ENCODE measurements at places on chromosomes 13 and 19.
A peak's percentile ranks its signal among the peaks of the same experiment; 100 is the strongest.

- peak; percentile 79 for DNase-seq
These were observed 2.5 kb downstream of the LYPD3 start for GRCh38 chr19:43462785-43463380.

DNA sequence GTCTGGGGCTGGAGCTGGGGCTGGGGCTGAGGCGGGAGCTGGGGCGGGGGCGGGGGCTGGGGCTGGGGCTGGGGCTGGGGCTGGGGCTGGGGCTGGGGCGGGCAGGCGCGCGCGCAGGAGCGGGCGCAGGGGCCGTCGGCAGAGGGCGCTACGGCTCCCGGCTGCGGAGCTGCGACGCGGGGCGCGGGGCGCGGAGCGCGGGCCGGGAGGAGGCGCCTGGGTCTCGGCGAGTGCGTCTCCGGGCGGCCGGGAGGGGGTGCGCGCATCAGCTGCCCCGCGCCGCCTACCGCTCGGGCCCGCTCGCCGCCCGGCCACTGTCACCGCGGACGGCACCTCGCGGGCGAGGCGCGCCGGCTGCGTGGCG is 422 bp upstream of the MTUS2 start:
- DNase-seq, result peak; percentile 2

DNA sequence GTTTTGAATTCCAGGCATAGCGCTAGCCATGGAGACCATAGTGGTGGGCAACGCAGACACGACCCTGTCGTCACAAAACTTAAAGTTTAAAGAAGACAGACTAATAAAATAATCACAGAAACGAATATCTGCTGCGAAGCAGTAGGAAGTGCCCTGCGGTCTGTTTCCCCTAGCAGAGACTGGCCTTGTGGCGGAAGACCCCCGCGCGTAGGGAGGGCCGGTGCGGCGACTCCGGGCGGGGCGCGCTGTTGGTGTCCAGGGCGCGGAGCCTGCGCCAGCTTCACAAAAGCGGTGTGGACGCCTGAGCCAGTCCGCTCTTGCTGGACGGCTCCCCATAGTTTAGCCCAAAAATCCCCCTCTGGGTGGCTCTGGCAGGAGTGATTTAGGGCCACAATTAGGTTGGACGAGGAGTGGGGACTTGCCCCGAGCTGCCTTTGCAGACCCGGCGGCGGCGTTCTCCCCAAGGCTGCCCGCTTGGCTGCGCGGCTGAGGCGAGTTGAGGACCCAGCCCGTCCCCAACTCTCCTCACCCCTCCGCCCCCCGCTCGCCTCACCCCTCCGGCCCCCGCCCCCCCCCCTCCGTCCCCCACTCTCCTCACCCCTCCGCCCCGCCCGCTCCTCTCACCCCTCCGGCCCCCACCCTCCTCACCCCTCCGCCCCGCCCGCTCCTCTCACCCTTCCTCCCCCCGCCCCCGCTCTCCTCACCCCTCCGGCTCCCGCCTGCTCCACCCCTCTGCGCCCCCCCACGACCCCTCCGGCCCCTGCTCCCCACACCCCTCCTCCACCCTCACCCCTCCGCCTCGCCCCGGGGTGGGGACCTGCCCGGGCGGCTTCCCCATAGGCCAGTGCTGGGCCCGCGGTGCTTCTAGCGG is 14.2 kb upstream of the LATS2 start:
- DNase-seq, result no peak

DNA sequence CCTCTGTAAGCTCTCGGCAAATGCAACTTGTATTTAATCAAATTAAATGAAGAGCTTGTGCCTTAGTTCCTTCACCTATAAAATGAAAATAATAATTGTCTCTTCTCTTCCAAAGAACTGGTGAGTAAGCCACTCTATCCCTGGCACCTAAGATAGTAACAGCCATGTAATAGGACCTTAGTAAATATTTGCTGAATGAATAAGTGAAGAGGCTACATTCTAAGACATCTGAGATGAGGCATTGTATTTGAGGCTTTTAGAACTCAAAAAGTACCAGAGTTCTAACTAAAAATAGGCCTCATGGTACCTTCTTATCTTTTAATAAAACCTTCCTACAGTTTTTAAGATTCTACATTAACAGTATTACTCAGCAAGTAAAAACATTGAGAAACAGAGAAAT is 17.3 kb upstream of the DCLK1 start:
- no peak for DNase-seq

- DNase-seq, result peak; percentile 63
These were observed 37.3 kb downstream of the COL4A1 start for GRCh38 chr13:110269509-110270185.

- no peak for DNase-seq
These were observed 24.9 kb upstream of the ASF1B start for GRCh38 chr19:14161305-14161704.

DNA sequence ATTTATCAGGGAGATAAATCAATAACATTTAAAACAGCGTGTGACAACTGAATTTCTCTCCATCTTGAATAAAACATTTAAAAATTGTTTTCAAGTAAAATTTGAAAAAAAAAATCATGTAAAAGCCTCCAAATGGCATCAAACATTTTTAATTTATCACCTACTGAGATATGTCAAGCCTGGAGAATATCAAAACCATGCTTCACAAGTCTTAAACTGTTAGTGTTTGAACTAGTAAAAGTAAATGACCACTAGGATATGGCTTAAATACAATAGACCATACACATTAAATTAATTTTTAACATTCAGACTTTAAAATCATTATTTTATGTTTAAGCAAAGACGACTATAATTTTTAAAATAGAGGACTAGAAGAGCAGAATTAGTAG is 281.9 kb downstream of the DCLK1 start:
- DNase-seq, result no peak

DNA sequence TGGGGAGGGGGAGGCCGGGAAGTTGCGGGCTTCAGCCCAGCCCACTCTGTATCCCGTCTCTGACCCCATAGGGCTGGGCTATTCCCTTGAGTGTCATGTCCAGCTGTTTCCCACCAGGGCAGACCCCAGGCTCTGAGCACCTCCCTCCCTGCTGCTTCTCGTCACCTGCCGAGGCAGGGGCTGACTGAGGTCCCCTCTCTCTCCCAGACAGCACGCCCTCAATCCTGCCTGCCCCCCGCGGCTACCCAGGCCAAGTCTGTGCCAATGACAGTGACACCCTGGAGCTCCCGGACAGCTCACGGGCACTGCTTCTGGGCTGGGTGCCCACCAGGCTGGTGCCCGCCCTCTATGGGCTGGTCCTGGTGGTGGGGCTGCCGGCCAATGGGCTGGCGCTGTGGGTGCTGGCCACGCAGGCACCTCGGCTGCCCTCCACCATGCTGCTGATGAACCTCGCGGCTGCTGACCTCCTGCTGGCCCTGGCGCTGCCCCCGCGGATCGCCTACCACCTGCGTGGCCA is 625 bp downstream of the F2RL3 start:
- DNase-seq, result no peak

- no peak for DNase-seq
These were observed 1608.2 kb downstream of the SLITRK5 start for GRCh38 chr13:89279374-89279773.

DNA sequence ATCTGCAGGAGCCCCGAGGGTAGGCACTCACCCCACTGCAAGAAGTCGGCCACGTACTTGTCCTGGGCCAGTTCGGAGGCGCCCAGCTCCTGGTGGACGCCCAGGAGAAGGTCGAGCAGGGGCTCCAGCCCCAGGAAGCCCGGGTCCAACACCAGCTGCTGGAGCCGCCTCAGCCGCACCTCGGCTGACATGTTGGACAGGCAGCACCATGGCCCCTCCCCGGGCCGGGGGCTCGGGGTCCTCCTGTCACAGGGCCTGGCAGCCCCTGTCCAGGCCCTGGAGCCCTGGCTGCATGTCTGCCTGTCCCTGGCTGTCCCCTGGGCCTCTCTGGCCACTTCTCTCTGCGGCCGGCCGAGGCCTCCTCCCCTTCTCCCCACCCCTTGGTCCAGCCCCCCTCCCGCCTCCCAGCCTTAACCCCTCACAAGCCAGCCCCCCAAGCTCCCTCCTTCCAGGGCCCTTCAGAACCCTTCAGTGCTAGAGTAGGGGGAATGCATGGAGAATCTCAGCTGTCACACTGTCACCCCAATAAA is at the start of gene DMPK:
DMPK (minus strand) TSS at position 329 of the 530 bp plus-strand sequence; CDS start at position 191, 138 bp downstream.
- DNase-seq, result no peak

DNA sequence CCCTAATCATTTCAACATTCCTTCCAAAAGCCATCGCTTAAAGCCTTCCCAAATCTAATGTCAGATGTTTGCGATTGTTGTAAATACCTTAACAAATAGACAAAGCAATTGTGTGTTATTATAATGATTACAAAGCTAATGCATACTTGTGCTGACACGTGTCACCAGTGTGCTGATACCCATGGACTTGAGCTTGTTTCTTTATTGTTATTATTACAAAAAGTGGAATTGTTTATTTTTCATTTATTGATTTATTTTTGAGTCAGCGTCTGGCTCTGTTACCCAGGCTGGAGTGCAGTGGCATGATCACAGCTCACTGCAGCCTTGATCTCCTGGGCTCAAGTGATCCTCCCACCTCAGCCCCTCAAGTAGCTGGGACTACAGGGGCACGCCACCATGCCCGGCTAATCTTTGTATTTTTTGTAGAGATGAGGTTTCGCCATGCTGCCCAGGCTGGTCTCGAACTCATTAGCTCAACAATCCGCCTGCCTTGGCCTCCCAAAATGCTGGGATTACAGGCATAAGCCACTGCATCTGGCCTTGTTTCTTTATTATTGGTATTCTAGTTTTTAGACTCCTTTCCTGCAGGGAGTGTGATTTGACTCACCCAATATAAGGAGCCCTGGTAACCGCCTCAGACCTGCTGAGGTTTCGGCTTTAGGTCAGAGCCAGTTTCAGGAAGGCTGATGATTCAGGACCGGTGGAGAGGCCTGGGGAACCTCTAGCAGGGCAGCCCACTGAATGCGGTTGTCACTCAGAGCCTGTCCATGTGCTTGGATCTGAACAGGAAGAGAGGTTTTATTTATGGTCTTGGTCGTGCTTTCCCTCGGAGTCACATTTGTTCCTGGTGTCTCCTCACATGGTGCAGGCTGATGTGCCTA is 2.1 kb upstream of the FBXO17 start:
- no peak for DNase-seq

DNA sequence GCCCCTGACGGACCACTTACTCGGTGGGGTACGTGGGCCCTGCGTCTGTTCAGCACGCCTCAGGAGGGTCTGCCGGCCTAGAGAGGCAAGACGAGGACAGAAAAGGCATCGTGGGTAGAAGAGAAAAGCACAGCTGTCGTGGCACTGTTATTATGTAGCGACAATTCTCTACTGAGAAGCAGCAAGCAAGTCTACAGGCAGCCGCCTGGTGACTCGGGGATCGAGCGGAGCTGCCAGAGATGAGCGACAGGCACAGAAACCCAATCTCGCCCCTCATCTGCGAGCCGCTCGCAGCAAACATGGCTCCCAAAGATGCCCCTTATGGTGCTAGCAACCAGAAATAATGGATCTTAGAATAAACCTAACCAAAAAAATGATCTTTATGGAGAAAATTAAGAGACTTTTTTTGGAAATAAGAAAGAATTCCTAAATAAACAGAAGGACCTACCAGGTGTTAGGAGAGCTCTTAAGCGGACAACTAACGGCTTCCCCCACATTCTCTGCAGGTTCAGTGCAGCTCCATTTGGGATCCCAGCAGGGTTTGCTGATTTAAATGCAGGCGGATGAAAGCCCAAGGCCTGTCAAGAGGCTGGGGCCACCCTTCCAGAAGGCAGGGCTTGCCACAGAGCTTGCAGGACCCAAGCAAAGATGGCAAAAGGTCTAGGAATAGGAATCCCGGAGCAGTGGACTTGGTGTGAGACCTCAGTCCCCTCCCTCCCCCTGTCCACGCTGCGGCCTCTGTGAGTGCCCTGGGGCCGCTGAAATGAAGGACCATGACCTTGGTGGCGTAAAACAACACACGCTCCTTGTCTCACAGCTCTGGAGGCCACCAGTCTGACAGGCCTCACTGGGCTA is 152.6 kb downstream of the KDM4B start:
- DNase-seq, result no peak

- no peak for DNase-seq
These were observed 982.6 kb upstream of the ATXN8OS start for GRCh38 chr13:69124996-69125395.

- no peak for DNase-seq
These were observed 684.1 kb downstream of the DIAPH3 start for GRCh38 chr13:59479629-59480028.

GRCh38 chr13:21065686-21066085 is 4.3 kb upstream of the LATS2 start:
- no peak for DNase-seq

GRCh38 chr13:21998279-21998990 is 327.6 kb downstream of the FGF9 start:
- DNase-seq, result no peak

DNA sequence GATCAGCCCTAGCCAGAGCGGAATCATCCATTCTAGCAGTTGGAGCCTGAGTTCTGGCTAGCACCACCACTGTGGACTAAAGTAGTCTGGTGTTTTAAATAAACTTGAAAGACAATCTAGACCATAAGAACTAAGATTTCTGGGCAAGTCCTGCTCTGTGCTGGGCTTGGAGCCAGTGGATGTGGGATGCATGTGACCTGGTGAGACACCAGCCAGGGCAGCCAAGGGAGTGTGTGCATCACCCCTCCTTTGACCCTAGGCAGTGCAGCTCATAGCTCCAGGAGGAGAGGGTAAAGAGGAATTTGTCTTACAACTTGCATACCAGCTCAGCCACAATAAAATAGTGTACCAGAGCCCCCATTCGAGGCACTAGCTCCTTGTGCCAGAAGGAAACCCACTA is 21.0 kb downstream of the ITGBL1 start:
- no peak for DNase-seq

DNA sequence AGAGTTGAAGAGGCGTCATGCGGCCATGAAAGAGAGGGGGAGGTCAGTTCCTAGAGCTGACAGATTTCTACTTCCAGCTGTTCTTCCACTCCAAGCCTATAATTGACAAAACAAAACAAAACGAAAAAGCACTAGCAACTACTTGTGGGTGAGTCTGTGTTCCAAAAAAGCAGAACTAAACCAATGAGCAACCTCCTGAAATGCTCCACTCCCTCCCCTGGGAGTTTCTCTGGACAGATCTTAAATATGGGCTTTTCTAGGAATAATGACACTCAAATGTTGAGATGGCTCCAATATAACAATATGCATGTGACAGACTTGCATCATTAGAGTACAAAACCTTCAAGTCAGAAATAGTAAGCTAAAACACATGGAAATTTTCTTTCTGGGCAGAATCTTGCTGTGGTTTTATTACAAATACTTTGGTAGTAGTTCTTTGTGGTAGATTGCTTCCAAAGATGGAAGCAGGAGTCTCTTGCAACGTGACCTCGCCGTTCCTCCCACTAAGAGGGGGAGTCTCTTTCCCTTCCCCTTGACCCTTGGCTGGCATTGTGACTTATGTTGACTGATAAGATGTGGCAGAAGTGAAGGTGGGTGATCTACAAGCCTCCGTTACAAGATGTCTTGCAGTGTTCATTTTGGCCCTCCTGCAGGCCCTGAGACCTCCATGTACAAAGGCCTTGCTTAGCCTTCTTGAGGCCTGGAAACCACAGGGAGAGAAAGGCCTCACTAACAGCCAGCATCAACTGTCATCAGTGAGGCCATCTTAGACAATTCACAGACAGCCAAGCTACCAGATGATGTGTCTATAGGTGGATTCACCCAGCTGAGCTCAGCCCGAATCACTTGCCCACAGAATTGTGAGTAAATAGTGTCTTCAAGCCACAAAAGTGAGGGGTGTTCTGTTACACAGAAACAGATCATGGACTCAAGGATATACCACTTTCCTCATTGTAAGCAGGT is 173.1 kb upstream of the RFC3 start:
- no peak for DNase-seq

All from DMS79 treated with DMSO at 0.1 percent for 48 hours (cell line).